ENCODE measurements at places on chromosomes 3 and 15. TPM values are rescaled to one million over a fixed set of nuclear protein-coding genes. Genes with fewer than 3 reads are reported as not detected.
A peak's percentile ranks its signal among the peaks of the same experiment; 100 is the strongest.

- DNase-seq = no peak
Observed at GRCh38 chr15:78691167-78691850, 50.3 kb upstream of the CHRNB4 start.

CCDC191 gene
- 8.8 TPM for total RNA-seq

GRCh38 chr3:147030274-147030673 is 376.1 kb downstream of the ZIC4 start:
- DNase-seq = no peak

DNA sequence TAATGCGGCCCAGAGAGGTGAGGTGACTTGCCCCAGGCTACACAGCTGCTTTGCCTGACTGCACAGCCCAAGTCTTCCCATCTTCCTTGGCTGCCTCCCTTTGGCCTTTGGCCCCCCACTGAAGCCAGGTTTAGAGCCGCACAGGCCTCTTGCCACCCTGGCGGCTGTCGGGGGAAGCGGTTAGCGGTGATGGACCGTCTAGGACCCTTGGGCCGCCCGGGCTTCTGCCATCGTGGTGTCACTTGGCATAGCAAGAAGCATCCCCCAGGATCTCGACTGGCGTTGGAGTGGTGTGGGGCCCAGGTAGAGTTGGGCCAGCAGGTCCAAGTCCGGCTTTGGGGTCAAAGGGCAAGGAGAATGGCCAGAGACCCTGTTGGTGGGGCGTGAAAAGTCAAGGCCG is 61.0 kb downstream of the LINGO1 start:
- DNase-seq = no peak

CHRNA7 gene
- 7.3 TPM for total RNA-seq

CPLX3 gene
- 1.00 TPM for total RNA-seq

DNA sequence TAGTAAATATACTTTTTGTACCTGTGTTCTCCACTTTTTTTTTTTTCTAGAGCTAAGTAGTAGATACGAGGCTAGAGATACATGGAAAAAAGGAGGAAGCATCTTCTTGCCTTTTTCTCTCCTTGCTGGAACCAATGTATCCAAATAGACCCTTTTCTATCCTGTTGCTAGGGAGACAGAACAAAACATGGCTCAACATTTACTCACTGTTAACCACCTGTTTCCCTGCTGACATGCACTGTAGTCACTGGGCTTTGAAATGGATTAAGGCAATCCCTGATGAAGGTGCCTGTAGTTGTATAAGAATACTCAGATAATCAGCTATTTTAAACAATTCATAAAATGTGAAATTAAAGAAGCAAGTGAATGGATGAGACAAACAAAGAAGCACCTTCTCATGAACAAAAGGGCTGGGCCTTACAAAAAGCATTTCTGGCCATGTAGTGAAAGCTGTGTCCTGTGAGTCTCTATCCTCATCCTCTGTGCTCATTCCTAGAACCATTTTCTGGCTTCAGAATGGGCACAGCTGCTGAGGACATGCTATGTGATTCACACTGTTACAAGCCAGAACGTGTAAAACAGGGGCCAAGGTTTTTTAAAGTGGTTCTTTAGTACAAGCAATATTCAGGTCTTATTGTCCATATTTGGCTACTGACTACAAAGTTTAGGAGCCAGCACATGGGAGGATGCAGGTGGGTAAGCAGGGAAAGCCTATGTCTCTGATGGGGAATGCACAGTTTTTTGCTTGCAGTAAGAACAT is 100.4 kb upstream of the NDN start:
- DNase-seq = no peak

DNA sequence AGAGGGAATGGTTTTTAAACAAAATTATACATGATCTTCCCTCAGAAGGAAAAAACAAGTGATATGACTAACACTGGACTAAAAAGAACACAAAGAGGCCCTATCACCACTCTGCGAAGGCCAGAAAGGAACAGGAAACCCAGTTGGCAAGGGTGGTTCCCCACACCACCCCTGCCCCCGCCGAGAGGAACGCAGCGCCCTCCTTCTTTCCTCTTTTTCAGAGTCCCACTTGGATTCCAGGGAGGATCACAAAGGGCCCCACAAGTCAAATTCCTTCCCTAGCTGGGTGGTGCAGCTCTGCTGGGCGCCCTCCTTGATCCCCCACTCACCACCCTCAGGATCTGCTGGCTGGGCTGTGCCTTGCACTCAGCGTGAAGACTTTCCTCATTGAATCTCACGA is 29.8 kb downstream of the PLA1A start:
- DNase-seq = no peak

SLC2A2 gene
- not detected for total RNA-seq

DNA sequence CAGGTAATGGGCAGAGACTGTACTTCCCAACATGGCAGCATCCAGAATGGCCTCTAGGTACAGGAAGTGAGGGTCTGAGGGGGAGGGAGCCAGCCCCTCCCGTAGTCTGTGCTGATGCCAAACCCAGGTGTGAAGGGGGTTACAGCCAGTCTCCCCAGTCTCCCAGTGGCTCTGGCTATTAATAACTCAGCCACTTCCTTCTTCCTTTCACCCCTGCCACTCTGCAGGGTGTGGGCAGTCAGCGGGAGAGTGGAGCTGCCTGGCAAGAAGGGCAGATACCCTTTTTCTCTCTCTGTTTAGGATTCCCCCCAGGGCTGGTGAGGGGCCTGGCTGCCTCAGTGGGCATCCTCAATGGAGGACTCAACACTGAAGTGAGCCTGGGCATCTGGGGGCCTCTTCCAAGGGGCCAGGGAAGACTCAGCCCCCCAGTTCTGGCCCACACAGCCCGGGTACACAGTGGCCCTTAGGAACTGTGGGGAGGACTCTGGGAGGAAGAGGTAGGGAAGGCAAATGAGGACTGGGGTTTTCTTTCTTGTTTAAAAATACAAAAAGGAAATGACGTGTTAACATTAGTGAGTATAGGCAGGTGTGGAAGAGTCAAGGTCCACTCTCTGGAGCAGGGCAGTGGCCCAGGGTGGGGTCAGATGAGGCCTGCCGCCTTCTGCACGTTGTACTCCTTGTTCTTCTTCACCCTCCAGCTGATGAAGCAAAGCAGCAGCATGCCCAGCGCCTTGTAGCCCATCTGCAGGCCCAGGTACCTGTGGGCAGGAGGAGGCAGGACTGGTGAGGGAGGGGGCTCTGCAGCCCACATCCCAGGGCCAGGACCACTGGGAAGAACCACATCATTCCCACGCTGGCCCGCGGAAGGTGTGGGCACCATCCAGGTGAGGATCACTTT is 38.6 kb upstream of the RAB6B start:
- no peak for DNase-seq

- DNase-seq = no peak
Observed at GRCh38 chr15:35305031-35305550, 220.0 kb upstream of the NANOGP8 start.

- DNase-seq = no peak
Observed at GRCh38 chr3:32460031-32460749, 42.5 kb downstream of the CMTM6 start.

DNA sequence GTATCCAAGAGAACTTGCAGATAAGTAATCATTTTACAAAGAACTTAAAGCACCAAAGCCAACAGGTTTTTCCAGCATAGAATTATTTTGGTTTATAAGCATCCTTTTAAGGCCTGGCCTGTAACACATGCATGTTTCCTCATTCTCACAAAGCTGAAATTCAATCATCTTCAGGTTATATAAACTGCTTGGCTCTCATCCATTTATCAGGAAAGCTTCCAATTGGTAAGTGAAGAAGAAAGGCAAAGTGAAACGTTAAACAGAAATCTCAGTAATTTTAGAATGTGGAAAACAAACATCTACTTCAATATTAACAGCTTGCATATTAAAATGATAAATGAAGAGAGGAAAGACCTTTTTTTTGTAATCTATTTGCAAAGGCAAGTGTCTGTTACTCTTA is 1.6 kb downstream of the SERP1 start:
- peak; percentile 30 for DNase-seq

GRCh38 chr3:117399311-117400078 is 689.9 kb downstream of the TUSC7 start:
- DNase-seq = no peak

- no peak for DNase-seq
Observed at GRCh38 chr15:77053709-77054108, 17.2 kb downstream of the TSPAN3 start.

GRCh38 chr15:52481915-52482314 is 46.8 kb downstream of the MYO5A start:
- DNase-seq = no peak

DNA sequence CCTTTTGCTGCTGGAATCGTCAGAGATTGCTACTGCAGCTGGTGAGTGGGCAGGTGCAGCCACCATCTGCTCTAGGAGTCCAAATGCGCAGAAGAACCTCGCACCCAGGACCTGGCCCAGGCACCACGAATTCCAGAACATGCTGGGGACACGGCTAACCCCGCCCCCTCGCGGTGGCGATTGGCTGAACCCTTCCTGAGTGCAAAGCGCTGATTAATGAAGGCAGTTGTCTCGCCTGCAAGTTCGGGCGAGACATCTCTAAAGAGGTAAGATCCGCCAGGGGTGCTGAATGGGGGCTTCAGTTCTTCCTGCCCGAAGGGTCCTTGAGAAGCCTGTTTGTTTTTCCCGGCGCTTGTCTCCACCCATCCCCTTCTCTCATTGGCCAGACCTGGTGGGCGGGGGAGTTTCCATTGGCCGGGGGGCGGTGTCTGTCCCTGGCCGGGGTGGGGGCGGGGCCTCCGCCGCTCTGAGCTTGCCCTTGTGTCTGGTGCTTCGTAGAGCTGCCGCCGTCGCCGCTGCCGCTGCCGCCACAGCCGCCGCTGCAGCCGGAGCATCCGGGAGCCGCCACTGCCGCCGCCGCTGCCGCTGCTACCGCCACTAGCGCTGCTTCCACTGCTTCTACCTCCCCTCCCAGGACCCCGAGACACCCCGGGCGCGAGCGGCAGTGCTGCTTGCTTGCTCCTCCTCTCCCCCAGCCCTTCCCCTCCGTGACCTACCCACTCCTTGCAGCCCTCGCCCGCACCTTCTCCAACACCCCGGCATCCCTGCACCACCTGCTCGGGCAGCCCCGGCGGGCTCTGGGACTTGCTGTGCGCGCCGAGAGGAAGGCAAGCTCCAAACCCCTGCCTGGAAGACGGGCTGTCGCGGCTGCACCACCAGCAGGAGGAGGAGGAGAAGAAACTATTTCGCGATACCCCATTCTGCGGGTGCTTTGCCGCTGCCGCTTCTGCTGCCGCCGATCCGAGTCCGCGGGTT is at the start of gene CADM2:
CADM2 (plus strand) TSS at position 495 of the 975 bp plus-strand sequence.
- peak; percentile 97 for DNase-seq

DNA sequence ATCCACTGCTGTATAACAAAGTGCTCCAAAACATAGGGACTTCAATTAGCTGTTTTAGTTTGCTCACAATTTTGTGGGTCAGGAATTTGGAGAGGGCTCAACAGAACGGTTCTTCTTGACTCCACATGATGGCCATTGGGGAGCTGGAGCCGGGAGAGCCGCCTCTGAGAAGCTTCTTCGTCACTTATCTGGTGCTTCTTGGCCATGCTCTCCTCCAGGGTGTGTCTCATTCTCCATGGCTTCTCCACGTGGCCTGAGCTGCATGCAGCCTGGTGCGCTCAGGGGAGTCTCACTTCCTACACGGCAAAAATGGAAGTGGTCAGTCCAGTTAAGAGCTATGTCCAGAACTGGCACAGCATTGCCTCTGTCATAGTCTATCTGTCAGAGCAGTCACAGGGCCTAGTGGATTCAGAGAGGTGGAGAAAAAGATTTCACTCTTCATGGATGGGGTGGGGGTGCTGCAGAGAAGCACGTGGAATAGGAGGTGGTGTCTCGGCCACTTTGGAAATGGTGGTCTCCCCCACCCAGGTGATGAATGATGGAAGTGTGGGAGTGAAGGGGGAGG is 26.3 kb upstream of the PRR23E start:
- no peak for DNase-seq

DNA sequence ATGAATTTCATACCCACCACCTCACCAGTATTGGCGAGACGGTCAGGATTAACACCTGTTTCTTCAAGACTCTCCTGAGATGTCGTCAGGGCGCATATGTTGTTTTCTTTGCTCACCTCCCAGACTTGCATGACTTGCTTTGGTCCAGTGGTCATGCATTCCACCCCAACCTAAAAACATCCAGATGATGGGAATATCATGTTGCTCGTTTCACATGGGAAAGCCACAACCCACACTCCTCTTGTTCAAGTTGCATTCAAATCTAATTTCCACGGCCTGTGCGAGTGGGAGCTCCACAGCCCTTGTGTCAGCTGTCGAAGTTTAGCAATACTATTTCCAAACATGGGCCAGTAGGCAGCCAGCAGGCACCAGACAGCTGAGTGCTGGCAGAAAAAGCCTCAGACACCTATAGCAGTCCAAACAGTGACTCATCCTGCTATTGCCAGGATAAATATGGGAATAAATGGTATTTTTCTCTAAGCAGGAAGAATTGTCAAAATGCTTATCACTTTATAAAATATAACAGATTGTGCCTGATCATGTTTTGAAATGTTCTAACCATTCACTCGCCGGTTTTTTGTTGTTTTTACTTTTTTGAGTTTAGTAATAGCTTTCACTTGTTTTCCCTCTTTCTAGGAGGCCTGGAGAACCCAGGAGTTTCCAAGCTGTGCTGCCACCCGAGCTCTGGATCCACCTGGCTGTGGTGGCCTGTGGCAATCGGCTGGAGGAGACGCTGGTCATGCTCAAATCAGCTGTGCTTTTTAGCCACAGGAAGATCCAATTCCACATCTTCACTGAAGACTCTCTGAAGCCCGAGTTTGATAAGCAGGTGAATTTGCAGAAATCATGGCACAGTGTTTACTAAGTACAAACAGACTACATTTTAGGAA is 20.1 kb downstream of the GXYLT2 start:
- no peak for DNase-seq

DNA sequence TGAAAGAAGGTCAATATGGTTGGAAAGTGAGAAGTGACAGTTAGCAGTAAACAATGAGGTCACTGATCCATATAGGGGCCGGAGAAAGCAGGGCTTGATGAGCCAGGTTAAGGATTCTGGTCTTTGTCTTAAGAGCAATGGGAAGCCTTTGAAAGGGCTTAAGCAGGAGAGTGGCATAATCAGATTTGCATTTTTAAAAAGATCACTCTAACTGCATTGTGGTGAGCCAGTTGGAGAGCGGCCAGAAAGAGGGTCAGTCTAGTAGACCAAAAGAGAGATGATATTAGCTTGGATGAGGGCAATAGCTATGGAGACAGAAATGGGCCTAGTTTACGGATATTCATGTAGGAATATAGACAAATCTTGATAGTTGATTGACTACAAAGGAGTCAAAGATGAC is 46.6 kb downstream of the CPNE4 start:
- no peak for DNase-seq

DNASE1L3 gene
- total RNA-seq = 0.54 TPM

- no peak for DNase-seq
Observed at GRCh38 chr3:52171514-52172261, 17.5 kb upstream of the POC1A start.

DNA sequence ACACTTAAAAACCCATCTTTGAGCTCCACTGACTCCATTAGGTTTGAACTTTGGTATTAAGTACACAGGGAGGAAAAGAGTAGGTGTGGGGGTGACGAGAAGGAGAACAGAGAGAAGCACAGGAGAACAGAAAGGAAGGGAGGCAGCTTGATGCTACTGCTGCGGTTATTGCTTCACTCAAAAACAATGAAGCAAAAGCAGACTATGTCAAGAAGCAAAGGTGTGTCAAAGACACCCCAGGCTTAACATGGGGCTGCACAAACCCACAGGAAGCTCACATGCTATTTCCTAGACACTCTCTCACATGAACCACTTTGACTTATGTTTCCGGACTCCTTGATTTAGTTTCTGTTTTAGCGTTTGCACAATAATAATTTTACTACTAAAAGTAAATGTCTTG is 961.0 kb upstream of the CFAP20DC start:
- DNase-seq = no peak

GRCh38 chr3:39990532-39990931 is 181.1 kb downstream of the MYRIP start:
- DNase-seq = no peak

Data from cerebellum (tissue), 4 donors.